Adipose tissue (tissue), 3 donors: ENCODE measurements at places on chromosomes 2 and 18. TPM values are rescaled to one million over a fixed set of nuclear protein-coding genes. Genes with fewer than 3 reads are reported as not detected.

Gene LRRC30
- not detected for polyA plus RNA-seq

Gene SULT1C4
- polyA plus RNA-seq = 3.3 TPM

Gene OTOS
- not detected for polyA plus RNA-seq

Gene GDF7
- polyA plus RNA-seq = not detected

Gene MAPK4
- polyA plus RNA-seq = 0.15 TPM

Gene SERPINB12
- not detected for polyA plus RNA-seq
